ENCODE measurements at places on chromosomes 12 and 14. TPM values are rescaled to one million over a fixed set of nuclear protein-coding genes. Genes with fewer than 3 reads are reported as not detected.

The MIPOL1 gene
- 8.4 TPM for total RNA-seq

The KLC1 gene
- 157 TPM for total RNA-seq

The KNTC1 gene
- 17.1 TPM for total RNA-seq

The CLEC4A gene
- total RNA-seq = not detected

The NR4A1 gene
- 1.9 TPM for total RNA-seq

The TAS2R7 gene
- not detected for total RNA-seq

The SLC39A2 gene
- 10.4 TPM for total RNA-seq

The CISTR gene
- not detected for total RNA-seq

The LALBA gene
- total RNA-seq = not detected

The WDHD1 gene
- 12.5 TPM for total RNA-seq

The GZMB gene
- not detected for total RNA-seq

The ACOT6 gene
- 0.28 TPM for total RNA-seq

The DNAJC22 gene
- total RNA-seq = 0.35 TPM

The ANKS1B gene
- not detected for total RNA-seq

The FLRT2 gene
- total RNA-seq = 41.2 TPM

The ATG14 gene
- total RNA-seq = 4.2 TPM

The KCNH3 gene
- 0.07 TPM for total RNA-seq

The SLC15A5 gene
- not detected for total RNA-seq

The ZNF891 gene
- 0.42 TPM for total RNA-seq

The GUCY2C gene
- not detected for total RNA-seq

All from airway epithelial cell (primary cell).